ENCODE measurements at places on chromosomes 11 and 22.

GRCh38 chr11:117979481-117980211, 6.5 kb upstream of the IL10RA start:
- DNase-seq, result no peak

DNA sequence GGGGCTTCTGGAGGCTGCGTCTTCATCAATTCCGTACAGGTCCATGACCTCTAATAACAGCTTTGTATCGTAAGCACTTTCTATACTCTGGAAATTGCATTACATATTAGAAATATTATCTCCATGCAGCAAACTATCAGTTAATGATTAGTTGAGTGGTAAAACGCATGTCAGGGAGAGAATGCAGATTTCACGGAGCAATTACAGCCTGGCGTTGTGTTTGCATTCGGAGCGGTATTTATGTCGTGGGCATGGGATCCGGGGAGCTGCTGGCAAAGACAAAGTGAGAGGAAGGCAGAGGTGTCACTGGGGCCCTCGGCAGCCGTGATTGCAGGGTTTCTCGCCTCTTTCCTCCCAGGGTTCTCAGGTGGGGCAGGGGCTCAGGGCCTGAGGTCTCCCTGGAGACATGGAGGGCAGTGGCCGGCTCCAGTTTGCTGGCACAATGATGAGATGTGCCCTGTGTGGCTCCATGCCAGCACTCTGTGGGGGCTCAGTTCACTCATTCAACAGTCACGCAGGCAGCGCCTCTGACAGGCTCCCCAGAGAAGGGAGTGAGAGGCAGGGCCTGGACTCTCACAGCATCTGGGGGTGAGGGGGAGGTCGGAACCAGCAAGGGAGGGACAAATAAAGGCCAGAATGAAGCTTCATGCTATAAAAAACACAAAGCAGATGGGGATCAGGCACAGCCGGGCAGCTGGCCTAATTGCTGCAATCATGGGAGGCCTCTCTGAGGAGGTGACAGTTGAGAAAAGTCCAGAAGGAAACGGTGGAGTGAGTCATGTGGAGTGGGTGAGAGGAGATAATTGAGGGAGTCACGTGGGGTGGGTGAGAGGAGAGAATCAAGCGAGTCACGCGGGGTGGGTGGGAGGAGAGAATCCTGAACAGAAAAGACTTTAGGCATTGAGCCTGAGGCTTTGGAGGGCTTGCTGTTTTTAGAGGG, 1002.7 kb downstream of the BRD1 start:
- no peak for DNase-seq

GRCh38 chr11:1460986-1461825, 25.4 kb downstream of the MOB2 start:
- DNase-seq, result no peak

GRCh38 chr11:94125407-94126115, 3.1 kb upstream of the PANX1 start:
- DNase-seq, result no peak

DNA sequence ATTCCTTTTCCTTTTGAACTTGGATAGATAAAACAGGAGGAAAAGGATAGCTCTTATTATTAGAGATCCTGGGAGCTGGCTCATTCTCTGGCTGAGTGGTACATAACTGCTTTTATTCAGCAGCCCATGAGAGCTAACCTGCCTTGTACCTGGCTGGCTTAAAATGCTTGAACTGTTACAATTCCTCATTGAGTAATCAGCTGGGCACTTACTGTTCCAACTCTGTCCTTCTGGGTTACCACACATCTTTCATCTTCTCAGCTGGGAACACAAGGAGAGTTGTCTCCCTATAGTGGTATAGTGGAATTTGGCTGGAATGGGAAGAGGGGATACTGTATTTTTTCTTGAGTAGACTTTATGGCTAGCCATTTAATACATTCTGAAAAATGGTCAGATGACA, 39.8 kb upstream of the SPTBN2 start:
- no peak for DNase-seq

DNA sequence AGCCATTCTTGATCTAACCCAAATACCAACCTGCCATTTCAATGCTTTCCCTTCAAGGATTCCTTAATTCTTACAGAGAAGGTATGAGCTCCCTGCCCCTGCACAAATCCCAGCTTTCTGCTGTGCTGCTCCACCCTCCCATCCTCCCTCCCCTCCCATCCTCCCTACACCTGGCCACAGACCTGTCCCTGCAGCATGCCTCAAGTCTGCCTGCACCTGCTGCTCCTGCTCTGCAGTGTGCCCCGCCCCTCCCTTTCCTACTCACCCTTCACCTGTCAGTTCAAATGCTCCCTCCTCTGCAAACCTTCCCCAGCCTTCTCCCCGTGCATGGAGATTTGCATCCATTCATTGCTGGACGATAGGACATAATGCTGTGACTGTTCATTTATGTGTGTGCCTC, 139.9 kb upstream of the NARS2 start:
- DNase-seq, result no peak

GRCh38 chr11:16788141-16789062, 50.0 kb downstream of the C11orf58 start:
- peak; percentile 61 for DNase-seq

DNA sequence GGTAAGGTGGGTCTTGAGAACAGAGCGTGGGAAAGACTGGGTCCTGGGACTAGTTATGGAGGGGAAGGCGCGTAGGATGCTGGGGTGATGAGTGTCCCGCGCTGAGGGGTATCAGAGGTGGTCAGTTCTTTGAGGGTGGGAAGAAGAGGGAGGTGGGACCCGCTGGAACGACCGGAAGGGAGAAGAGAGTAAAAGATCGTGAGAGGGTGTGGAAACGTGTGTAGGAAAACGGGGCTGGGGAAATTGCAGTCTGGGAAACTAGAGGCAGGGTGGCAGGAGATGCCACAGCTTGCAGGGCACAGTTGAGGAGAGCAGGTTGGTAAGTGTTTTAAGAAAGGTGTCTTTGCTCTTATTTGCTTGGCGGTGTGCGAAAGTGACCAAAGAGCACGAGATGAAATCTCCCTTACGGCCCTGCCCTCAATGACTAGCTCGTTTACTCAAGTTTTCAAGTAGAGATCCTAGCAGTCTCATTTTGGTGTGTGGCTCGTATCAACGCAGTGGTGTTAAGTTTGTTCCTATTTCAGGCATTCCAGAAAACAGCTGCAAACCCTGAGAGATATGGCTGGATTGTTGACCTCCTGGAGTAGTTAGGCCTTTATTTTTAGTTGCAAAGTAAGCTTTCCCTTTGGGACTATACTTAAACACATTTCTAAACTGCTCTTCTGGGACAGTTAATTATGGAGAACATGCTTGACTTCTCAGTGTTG, 615 bp downstream of the STT3A start:
- DNase-seq, result no peak

DNA sequence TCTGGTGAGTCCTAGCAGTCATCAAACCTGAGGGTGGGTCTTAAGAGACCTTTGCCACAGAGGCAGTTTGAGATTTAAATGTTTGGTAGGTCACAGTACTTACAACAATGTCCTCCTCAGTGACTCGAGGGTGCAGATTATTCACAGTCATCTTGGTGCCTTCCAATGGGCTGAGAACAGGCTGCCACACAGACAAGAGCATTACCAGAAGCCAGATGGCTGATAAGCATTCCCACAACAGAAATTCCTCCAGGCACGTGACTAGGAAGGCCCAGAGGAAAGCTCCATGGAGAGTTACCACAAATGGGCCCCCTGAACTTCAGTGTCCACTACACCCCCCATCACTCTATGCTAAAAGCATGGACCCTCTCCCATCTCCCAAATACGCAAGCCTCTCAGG, 19.2 kb downstream of the POLDIP3 start:
- no peak for DNase-seq

DNA sequence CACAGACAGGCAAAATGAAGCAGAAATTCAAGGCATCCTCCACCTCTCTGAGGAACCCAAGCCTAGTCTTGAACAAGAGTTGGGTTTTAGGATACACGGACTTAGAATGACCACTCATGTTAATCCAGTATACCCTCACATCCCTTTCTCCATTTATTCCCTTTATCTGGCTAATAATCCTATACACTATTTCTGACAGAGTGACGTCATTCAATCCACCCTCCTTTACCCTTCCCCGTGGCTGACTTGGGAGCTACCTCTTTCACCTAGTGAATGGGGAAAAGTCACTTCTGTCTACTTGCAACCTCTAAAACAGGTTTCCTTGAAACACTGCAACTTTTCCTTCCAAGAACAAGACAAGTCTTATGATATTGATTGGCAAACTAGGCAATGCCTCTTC, 52.8 kb upstream of the PARVA start:
- no peak for DNase-seq

DNA sequence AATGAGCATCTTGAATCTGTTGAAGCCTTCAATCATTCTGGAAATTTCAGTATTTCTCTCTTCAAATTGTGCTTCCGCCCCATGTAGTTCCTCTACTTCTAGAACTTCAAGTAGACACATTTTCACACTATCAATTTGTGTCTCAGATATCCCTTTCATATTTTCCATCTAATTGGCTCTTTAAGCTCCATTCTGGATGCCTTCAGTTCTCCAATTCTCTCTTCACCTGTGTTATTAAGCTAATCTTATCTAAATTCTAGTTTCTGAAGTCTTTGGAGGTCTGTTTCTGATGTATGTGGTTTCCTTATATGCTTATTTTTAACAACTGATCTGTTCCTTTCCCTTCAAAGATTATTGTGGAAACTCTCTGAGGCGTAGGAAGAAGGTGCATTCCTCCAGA, 36.3 kb downstream of the CSTF3 start:
- no peak for DNase-seq

DNA sequence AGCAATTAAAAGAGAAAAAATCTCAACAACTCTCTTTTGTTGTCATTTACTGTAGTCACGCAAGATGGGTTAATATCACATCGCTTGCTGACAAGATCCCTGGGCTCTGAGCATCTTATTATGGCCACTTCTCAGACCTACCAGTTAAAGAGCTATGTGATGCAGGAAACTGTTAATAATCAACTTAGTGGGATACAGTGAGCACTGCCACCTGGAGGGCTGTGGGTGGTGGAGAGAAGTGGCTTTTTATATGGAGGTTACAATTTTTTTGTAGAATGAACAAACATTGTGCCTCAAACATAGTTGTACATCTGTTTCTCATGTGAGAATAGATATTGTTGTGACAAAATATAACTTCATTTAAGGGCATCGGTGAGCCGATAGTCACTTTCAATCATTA, 181.0 kb downstream of the TENM4 start:
- no peak for DNase-seq

GRCh38 chr11:2750101-2750681, 50.4 kb upstream of the KCNQ1OT1 start:
- no peak for DNase-seq

GRCh38 chr11:29449281-29450074, 567.4 kb downstream of the KCNA4 start:
- no peak for DNase-seq

- DNase-seq, result no peak
Observed at GRCh38 chr11:8288166-8288772, 24.6 kb upstream of the LMO1 start.

- DNase-seq, result no peak
Observed at GRCh38 chr22:33418484-33418883, 360.3 kb upstream of the SYN3 start.

- no peak for DNase-seq
Observed at GRCh38 chr11:12318791-12319438, 58.5 kb upstream of the PARVA start.

DNA sequence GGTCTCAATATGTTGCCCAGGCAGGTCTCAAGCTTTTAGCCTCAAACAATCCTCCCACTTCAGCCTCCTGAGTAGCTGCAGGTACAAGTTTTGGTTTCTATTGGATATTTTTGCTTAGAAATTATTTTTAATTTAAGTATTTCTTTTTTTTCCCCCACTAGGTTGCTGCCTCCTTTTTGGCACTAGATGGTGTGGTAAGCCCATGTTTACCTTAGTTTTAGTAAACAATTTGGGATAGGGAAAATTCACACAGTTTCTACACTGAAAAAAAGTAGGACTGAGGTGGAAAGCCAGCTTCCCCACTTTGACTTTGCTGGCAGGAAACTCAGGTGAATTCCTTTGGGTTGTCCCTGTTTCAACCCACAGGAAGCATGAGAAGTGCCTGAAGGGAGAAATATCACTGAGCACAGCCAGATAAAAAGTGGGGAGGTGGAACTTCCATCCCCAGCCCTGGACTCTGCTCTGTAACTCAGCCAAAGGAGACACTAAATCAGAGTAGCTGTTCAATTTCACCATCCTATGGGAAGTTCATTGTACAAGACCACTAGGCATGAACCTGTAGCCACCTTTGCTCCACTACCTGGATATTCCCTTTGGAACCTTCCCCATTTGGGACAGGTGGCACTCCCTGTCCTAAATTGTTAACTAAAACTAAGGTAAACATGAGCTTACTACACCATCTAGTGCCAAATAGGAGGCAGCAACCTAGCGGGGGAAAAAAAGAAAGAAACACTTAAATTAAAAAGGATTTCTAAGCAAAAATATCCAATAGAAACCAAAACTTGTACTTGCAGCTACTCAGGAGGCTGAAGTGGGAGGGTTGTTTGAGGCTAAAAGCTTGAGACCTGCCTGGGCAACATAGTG, 154.4 kb upstream of the FAT3 start:
- DNase-seq, result no peak

DNA sequence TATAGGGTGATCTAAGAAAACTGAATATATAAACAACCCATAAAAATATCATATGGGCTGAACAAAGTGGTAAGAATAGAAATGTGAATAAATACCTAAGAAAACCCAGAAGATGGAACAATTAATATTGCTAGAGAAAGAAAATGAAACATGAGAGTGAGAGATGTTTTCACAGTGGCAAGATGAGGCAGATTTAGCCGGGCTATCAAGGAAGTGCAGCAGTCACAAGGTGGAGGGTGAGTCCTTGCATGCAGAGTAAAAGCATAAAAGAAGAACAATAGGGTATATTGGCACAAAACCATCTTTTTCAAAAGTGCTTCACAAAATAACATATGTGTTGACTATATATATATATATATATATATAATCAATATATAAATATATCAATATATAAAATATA, 49.6 kb downstream of the NOX4 start:
- no peak for DNase-seq

GRCh38 chr11:127521413-127521812, 520.8 kb upstream of the KIRREL3 start:
- no peak for DNase-seq

GRCh38 chr22:44068422-44069191, 44.5 kb downstream of the PARVB start:
- DNase-seq, result peak; percentile 24

DNA sequence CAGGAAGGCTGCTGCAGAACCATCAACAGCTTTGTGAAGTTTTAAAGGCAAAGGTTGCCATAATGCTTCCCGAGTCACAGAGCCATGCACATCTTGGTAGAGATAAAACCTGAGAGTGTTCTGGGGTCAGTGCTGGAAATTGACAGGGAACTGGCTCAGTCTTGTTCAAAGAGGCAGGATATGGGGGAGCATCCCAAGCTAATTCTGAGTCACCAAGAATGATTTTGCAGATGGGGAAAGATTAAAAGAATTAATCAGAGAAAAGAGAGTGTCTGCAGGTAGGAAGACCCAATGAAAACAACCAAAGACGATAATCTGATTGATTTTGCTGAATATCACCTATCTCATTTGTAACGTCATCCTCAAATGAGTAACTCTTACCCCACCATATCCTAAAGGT, 99.9 kb upstream of the CD44 start:
- no peak for DNase-seq

- no peak for DNase-seq
Observed at GRCh38 chr22:39290724-39291161, 28.7 kb downstream of the RPL3 start.

- DNase-seq, result no peak
Observed at GRCh38 chr11:35321532-35322317, 97.6 kb downstream of the SLC1A2 start.
